ENCODE measurements at places on chromosomes 5 and 9.
A peak's percentile ranks its signal among the peaks of the same experiment; 100 is the strongest.

DNA sequence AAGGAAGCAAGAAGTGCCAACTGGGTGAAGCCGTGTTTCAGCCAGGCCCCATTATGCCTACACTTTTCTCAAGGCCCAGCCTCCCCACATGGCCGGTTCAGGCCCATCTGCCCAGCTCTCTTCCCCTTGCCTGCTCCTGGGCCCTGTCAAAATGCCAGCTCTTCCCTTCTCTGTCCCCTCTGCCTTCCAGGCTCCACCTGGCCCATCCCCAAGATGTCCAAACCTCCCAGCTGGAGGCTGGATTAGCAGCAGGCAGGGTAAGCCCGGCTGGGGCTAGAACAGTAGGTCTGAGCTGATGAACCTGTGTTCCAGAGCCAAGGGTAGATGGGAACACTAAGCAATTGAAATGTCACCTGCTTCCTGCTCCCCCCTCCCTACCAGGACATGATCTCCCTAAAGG lies 64.1 kb upstream of the HSPA9 start:
- no peak for DNase-seq

- DNase-seq: no peak
Measured at GRCh38 chr5:173050791-173051190, 5.4 kb upstream of the CREBRF start.

DNA sequence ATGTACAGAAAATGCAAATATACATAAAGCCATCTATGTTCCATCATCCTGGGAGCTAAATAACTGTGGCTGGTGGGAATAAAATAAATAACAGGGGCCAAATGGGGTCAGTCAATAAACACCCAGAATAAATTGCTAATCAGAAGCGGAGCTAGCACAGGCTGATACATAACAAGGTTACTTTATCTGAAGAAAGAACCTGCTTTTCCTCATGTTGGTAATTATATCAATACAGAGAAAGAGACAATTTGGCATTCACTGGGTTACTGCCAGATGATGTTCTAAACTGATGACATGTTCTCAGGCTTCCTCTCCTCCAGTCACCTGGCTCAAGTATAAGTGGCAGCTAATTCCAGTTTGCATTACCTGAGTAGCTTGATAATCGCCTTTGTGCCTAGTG lies 144.9 kb upstream of the CD180 start:
- no peak for DNase-seq

DNA sequence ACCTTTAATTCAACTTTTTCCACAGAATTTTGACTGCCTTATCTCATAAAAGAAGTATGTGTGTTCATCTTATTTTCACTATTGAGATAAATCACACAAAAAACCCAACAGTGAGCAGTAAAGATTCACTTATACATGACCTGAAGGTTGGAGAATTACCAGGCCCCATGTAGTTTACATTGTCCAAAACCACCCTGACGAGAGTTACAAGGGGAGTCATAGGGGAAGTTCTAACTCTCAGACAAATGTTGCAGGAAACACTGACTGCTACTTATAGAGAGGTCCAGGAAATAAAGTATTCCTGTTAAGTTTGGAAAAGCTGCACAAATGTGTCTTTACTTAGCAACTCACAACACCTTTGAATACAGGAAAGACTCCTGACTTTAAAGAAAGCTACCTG lies 14.1 kb downstream of the SPATA9 start:
- no peak for DNase-seq

DNA sequence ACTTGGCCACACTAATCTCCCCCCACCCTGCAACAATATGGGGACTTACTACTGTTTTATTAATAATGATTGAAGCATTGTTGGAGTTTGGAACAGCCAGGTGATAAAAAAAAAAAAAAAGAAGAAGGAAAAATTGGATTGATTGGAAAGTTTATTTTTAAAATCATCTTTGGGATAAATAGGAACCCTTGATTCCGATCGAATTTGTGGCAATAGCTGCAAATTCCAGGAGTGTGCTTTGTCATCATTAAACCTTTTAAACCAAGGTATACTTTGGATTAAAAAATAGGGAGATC lies 907 bp upstream of the NR2F1 start:
- DNase-seq: no peak

DNA sequence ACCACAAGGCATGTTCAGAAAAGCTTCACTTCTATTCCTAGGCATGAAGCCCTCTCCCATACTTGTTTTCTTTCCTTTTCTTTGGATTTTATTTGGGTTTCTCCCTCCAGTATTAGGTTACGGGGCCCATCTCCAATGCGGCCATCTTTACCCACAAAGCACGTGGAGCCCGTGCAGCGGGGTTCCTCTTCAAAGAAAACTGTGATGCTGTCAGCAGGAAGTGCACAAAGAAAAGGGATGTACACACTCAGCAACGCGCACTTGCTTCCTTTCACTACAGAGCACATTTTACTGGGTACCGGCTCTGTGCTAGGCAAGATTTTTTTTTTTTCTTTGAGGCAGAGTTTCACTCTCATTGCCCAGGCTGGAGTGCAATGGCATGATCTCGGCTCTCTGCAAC lies 106.6 kb downstream of the COL23A1 start:
- DNase-seq: peak; percentile 21

DNA sequence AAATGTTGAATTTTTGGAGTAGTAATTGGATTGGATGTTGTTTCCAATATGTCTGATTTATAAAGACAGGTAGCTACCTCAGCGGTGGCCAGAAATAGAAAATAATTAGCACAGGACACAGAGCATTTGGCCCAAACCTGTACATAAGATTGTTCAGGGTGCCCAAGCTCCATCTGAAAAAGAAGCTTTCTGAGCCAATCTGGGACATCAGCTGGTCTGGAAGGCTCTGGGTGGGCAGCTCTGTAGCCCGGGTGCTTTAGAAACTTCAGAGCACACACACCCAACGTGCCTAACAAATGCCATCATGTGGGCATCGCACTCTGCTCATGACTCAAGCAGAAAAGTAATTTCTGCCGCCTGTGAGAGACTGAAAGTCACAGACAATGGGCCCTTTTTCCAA lies 460.7 kb downstream of the ICE1 start:
- no peak for DNase-seq

DNA sequence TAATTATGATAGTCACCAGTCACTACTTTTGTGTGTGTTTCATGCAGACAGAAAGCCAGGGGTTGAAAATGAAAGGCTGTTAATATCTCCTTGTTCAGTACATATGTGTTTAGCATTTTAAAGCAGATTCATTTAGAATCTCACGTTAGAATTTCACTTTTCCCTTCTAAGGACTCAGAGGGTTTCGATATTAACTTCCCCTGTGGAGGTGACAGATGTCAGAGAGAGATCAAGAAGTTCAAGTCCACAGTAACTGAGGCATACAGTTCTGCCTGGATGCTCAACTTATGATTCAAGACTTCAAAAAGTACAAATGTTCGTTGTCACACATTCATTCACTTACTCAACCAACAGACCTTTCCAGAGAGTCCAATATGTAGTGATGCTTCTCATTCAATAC lies 251.1 kb downstream of the EBF1 start:
- DNase-seq: no peak

GRCh38 chr5:2201011-2201410 lies 318.3 kb upstream of the IRX4 start:
- DNase-seq: no peak

DNA sequence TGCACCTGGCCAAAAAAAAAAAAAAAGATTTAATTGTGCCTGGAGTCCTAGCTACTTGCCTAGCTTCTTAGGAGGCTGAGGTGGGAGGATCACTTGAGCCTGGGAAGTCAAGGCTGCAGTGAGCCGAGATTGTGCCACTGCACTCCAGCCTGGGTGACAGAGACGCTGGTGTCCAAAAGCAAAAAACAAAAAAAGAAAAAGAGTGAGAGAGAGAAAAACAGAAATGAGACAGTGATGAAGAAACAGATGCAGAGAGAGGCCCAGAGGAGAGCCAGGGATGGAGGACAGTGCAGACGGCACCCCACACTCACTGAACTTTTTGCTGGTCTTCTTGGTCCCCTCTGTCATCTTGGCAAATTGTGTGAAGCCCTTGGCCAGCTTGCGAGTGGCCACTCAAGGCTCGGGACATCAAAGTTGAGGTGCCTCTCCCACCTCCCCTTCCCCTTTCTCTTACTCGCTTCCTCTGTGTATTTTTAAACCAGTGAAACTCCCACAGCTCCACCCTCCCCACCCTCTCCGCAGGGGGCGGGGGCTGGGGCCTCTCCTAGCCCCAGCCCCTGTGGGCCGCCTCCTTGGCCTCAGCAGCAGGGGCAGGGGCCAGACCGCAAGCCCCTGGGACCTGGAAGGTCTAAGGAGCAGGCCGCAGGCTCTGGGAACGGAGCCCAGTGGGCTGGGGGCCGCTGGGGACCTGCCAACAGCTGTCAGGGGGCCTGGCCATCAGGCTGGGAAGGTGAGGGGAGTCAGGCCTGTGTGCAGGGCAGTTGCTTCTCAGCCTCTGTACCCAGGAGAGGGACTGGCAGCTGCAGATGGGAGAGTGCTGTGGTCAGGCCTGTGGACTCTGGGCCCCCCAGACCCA lies at the start of gene SH2D3C:
Gene SH2D3C, minus strand, starts transcription at position 387 of the 856 bp plus-strand sequence. Its CDS starts 39 bp downstream, at position 348.
- DNase-seq: no peak

- no peak for DNase-seq
Measured at GRCh38 chr5:173310218-173310769, 17.9 kb downstream of the STC2 start.

DNA sequence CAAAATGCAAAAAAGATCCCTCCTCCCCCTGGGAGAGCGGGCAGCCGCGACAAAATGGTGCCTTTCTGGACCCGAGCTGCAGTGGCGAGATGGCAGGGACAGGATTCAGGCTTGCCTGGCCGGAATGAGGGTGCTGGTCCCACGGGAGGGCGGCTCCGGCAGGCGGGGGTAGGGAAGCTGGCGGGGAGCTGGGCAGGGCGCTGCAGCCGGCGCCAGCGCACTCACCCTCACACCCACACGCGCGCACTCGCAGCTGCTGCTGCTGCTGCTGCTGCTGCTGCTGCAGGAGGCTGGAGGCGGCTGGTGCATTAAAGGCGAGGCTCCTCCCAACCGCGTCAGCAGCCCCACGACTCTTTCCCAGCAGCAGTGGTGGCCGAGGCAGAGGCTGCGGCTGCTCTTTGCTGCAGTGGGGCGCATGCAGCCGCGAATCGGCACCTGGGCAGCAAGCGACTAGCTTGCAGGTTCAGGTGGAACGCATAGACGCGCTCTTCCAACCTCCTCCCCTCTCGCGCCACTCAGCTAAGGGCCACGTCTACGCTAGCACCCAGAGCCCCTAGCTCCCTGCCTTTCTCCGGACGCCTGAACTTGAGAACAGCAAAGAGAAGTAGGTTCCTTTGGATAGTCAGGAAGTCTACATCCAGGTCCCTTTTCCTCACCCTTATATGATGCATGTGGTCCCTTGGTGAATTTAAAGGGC lies at the start of gene PPP2R2B:
Gene PPP2R2B, minus strand, starts transcription at position 282 of the 697 bp plus-strand sequence.
- DNase-seq: peak; percentile 56

DNA sequence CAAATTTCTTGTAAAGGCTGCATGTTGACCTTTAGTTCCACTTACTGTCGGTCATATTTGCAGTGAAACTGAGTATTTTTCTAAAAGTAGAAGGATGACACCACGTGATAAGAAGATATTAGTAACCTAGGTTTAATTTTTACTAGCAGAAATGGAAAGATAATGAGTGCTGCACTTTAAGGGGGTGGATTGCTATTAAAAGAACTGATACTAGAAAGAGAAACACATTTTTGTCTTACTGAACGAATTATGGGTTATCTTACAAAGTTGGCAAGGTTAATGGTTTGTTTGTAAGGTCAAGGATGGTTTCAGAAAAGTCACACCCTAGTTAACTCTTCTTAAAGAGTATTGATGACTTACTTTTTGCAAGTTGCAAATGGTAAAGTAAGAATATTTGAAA lies 2.4 kb downstream of the MACIR start:
- no peak for DNase-seq

GRCh38 chr5:178490935-178491652 lies 99.1 kb downstream of the COL23A1 start:
- no peak for DNase-seq

GRCh38 chr9:118360036-118360435 lies 655.8 kb downstream of the TLR4 start:
- no peak for DNase-seq

DNA sequence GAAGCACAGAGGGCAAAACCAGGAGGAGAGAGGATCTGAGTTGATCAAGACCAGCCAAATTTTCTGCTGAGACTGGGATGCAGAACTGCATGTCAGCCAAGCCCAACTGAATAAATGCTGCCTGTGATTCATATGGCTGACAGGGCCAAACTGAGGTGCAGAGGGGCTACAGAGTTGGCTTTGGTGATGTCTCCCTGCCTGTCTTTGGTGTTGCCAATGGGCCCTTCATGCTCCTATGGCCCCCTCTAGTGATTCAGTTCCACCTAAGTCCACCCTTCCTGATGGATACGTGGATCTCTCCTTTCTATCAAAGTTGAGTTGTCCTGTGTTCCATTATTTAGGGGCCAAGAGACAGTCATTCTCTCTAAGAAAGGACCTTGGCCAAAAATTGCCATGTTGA lies 163.6 kb upstream of the TLE4 start:
- no peak for DNase-seq

All from effector memory CD8-positive, alpha-beta T cell (primary cell).